Midbrain (tissue), 1 donor: ENCODE measurements at places on chromosomes 6 and 20.

DNA sequence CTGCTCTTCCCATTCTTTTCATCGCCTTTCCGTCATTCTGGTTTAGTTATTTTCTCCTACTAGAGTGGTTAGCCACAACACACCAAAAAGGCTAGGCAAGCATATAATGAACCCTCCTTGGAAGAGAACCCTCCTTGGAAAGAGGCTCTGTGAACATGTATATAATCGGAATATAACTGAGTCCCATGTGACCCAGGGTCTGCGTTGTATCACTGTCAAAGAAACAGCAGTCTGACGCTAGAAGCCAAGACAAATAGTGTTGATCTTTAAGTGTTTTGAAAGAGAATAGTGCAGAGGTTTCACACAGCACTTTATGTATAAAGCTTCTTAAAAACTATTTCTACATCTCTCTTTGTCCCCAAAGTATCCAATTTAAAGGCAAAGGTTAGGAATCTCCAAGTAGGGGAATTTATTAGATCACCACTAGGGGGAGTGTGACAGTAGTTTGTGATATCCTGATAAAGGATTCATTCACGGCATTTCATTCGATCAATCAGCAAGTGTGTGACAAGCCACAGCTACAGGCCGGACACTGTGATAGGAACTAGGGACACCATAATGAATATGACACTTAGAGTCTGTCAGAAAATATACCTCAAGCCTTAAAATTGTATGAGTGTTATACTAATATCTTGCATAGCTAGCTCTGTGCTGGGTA lies 395.3 kb downstream of the CD109 start:
- DNase-seq: peak; percentile 22

DNA sequence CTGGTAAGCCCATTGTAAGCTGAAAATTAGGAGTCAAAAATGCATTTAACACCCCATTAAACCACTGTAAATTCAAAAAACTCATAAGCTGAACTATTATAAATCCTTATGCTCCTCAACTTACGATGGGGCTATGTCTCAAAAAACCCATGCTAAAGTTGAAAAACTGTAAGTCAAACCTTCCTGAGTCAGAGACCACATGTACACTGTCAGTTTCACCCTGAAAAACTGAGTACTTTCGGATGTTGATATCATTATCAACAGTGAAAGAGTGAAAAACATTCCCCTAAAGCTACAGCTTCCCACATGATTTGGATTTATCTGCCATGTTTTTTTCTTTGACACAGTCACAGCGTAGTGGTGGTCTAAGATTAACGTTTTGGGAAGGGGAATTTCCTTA lies 14.2 kb downstream of the RAB23 start:
- DNase-seq: no peak

GRCh38 chr20:48163505-48163904 lies 378.2 kb upstream of the SULF2 start:
- no peak for DNase-seq

- no peak for DNase-seq
These were observed 85.0 kb upstream of the TOP1 start for GRCh38 chr20:40943591-40943990.

GRCh38 chr6:169983651-169984050 lies 232.2 kb downstream of the ERMARD start:
- DNase-seq: no peak

DNA sequence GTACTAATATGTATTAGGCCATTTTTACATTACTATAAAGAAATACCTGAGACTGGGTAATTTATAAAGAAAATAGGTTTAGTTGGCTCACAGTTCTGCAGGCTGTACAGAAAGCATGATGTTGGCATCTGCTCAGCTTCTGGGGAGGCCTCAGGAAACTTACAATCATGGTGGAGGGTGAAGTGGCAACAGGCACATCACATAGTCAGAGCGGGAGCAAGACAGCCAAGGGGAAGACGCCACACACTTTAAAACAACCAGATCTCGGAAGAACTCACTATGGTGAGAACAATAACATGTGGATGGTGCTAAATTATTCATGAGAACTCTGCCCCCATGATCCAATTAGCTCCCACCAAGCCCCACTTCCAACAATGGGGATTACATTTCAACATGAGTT lies 41.3 kb upstream of the CEP162 start:
- no peak for DNase-seq

DNA sequence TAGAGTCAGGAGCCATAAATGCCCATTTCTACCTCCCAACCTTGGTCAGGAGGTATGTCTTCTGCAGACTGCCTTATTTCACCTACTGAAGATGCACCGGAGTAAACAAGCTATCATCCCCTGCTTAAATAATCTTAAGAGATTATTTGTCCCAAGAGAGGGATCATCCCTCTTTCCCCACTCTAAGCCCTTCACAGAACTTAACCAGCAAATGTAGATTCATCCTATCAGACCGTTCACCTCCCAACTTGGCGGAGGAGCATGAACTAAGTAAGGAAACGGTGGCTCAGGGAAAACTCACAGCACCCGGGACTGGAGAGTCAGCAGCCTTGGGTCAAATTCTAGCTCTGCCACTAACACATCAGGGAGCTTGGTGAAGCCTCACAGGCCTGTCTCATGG lies 115.3 kb downstream of the TRERF1 start:
- no peak for DNase-seq

GRCh38 chr6:80607811-80608391 lies 501.4 kb downstream of the BCKDHB start:
- no peak for DNase-seq

DNA sequence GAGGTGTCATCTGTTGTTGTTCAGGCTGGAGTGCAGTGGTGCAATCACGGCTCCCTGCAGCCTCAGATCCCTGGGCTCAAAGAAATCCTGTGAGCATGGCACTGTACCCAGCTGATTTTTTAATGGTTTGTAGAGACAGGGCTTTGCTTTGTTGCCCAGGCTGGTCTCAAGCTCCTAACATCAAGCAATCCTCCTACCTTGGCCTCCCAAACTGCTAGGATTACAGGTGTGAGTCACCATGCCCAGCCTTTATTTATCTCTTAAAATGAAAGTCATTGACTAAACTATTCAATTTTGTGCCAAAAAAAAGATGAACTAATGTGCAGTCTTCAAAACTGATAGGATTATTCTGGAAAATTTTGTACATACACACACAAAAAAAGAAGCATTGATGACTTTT lies 38.8 kb upstream of the UNC93A start:
- no peak for DNase-seq

DNA sequence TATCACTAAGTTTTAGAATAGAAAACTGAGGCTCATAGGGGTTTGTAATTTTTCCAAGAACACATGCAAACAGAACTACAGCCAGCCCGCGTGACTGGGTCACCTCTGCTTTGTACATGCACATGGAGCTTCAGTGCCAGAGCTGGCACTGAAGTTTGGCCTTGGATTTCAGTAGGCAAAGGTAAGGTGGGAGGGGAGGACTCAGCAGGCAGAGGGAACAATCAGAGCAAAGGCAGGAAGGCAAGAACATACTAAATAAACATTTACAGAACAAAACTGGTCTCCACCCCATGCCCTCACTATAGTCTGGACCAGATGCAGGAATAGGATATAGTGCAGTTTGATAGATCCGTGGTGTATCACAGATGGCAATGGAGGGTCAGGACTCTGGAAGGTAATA lies 13.6 kb upstream of the ABRACL start:
- no peak for DNase-seq

DNA sequence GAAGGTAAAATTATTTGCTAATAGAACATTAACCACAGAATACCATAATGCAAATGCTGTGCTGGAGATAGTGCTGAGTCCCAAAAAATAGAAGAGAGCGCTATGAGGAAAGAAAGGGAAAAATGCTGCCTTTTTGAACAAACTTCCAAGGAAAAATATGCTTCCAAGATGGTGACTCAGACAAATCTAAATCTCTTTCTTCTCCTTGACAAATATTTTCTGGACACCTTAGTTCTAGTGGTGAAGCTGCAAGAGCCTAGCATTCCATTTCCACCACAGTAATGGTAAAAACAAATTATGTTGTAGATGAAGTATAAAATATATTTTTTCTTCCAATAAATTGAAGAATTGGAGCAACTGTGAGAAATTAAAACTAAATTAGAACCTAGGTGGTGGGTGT lies 155.6 kb upstream of the TBX18 start:
- no peak for DNase-seq
